Stimulated activated CD4-positive, alpha-beta T cell treated with anti-CD3 and anti-CD28 coated beads, Interleukin-12 subunit alpha, Interleukin-12 subunit beta, amount 100 ng/mL, for 48 hours (primary cell): ENCODE measurements at places on chromosomes 11 and 22.

GRCh38 chr11:68387840-68388239, 72.7 kb upstream of the PPP6R3 start:
- DNase-seq = no peak

GRCh38 chr11:60887556-60887955, 18.8 kb downstream of the PRPF19 start:
- DNase-seq = no peak

GRCh38 chr11:68145120-68145866, 24.1 kb upstream of the CHKA start:
- DNase-seq = no peak

- DNase-seq = no peak
Measured at GRCh38 chr11:120686516-120686915, 175.0 kb downstream of the GRIK4 start.

DNA sequence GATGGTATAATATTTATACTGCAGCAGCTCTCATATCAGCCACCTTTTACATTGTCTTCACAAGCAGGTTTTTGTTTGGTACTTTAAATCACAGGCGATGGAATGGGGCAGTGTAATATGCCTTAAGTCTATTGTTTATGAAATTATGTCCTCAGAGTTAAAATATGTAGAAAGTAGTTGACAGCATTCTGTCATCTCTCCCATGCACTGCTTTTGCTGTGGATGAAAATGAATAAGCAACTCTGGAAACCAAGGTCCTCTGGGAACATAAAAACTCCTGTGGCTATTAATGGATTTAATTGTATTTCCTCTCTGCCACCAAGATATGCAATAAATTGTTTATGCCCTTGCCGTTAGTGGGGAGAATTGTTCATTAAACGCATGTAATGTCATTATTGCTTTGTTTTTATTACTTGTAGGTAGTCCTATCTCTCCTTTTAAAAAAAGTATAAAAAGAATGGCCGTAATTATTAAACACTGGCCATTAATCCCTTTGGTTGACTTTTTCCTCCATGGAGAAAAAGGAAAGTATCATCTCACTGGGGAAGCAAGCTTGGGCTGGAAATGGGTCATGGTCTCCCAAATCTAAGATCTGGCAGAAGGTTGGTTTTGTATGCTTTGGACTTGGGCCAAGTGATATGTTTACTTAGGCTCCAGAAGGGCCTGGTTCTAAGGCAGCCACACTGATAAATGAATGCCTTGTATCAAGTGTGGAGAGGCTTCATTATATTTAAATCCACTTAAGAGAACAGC, 13.1 kb downstream of the PACS1 start:
- DNase-seq = no peak

- no peak for DNase-seq
Measured at GRCh38 chr11:18191376-18191775, 18.7 kb downstream of the MRGPRX4 start.

- DNase-seq = no peak
Measured at GRCh38 chr11:42255906-42256305, 796.5 kb upstream of the LRRC4C start.

DNA sequence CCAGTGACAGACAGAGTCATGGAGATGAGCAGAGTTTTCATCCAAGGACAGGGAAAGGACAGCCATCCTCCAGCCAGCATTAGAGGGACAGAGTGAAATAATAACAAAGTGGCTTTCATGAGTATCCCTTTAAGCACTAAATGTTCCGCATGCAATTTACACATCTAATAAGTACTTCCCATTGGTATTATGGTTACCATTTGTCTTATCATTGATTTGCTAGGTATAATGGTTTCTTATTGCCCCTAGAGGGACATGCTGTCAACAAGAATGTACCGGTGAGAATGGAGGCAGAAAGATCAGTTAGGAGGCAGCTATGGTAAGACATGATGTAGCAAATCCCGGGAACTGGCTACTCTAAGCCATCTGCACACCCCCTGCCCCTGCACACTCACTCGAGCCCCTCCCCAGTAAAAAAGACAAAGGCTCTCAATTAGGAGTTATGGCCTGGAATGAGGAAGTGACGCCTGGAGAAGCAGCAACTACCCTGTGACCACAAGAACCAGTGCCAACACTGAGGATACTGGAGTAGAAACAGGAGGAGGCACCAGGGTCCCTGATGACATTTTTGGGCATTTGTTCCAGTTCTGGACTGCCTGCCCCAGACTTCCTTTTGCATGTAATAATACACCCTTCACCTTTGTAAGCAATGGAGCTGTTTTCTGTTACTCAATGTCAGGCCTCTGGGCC, 30.2 kb upstream of the HMGXB4 start:
- DNase-seq = no peak

DNA sequence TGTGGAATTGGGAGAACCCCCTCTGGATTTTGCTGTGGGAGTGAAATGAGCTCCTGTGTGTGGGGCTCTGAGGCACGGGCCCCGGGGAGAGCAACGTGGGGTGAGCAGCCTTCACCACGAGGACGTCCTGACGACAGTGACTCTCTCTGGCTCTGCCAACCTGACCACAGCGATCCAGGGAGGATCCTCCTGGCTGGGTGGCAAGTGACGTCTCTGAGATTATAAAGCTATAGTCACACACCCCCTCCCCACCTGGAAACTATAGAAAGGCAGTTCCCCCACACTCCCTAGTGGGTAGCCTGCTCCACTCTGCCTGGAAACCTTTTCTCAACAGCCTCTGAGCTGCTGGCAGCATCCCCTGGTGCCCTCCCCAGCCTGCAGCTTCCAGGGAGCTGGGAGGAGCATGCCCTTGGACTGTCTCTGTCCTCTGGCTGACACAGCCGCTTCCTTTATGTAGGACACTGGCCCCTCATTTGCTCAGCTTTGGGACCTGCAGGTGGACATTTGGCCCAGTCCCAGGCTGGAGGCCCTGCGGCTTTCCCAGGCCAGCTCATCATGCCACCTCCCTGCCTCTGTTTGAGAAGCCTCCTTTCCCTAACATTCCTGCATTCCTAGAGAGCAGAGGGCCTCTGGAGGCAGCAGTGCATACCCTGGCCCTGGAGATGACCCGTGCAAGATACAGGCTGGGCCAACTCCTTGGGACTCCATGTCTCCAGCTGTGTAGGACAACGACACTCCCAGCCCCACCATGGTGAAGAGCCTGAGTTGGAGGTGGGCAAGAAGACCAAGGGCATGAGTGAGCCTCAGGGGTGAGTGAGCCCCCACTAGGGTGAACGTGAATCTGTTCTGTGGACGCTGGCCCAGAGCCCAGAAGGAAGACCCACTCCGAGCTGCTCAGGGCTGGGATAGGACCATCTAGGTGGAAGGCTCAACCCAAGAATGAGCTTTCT, 314.0 kb downstream of the NTM start:
- no peak for DNase-seq

GRCh38 chr11:297586-298405, 1.5 kb downstream of the IFITM5 start:
- DNase-seq = no peak

DNA sequence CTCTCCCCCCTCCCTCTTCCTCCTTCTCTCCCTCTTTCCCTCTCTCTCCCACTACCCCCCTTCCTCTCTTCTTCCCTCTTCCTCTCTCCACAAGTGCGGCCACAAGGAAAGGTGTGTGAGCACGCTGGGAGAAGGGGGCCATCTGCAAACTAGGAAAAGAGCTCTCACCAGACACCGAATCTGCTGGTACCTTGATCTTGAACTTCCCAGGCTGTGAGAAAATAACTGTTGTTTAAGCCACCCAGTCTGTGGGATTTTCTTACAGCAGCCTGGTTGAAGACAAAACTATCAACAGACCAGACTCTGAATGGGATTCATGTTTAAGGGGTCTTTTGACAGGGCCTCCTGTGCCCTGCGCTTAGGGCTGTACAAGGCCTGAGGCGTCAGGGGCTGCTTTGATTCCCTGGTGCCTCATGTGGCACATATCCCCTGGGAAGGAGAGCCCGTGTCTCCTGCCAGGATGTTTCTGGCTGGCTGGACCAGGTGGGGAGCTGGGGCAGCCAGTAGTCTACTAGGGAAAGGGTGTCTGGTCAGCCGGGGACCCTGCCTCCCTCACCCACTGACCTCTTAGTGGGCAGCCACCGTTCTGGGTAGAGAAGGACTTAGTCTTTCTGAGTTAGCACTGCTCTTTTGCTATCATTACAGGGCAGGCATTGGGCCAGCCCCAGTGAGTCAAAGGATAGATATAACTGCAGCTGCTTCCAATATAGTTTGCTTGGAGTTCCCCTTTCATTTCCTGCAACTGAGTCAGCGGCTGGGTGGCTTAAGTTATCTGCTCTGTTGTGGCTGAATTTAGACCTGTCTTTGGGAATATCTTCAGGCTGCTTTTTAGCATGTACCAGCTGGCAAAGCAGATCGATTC, 6.2 kb downstream of the PANX1 start:
- no peak for DNase-seq

DNA sequence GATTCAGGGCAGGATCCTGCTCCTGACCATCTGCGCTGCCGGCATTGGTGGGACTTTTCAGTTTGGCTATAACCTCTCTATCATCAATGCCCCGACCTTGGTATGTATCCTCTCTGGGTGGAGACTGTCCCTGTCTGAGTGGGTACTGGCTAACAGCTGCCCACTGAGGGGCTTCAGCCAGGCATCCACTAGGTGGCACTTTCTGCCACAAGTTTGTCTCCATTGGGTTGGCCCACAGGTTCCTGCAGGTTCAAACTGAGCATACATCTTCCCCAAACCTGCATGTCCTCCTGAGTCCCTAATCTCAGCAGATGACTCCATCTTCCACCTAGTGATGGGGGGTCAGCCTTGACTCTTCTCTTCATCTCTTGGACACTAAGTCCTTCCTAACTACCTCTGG, 4.4 kb downstream of the SLC2A11 start:
- no peak for DNase-seq

DNA sequence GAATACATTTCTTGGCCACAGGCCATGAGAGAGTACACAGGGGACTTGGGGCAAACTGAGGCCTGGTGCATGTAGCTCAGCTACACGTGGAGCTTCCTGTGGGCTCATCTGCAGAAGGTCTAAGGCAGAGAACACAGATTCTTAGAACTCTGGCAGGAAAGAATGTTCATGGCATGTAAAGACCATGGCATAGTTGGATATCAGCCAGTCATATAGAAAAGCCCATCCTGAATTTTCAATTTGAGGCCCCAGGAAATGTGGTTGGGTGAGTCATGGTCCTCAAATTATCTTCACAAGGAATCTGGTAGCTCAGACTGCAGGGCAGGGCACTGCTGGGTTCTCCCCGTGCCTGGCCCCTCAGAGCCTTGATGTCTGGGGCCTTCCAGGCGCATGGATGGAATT, 13.7 kb upstream of the ST3GAL4 start:
- no peak for DNase-seq

GRCh38 chr11:37926772-37927171, 1328.7 kb upstream of the RAG2 start:
- DNase-seq = no peak

DNA sequence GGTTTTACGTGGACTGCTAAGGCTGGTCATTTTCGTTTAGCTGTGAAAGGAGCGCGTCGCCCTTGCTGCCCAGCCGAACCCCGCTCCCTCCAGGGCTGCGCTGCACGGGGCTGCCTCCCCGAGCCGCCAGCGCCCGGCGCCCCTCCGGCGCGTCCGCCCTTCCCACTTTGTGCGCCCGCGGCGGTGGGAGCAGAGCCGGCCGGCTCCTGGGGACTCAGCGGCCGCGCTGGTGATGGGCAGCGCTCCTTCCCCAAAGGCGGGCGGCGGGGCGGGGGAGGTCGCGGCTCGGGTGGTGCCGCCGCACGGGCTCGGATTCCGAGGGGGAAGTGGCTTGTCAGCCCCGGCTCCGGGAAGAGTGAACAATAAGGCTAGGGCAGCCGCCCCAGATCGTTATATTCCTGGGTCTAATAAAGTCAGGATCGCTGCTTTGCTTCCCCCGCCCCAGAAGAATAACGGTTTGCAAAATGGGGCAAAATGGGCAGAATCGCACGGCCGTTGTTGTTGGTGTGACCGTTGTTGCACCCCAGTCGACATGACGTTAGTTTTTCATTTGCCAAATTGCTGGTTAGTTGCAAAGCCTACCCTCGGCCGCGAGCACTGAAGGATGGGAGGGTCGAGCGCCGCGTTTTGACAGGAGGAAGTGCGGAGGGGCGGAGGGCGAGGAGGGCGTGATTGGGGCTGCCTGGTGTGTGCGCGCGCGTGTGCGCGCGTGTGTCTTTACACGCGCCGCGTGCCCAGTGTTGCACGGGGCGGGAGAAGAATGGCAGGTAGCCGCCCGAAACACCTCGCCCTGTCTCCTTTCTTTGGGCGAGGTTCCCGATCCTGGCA, 745 bp downstream of the NCAM1 start:
- DNase-seq = no peak

DNA sequence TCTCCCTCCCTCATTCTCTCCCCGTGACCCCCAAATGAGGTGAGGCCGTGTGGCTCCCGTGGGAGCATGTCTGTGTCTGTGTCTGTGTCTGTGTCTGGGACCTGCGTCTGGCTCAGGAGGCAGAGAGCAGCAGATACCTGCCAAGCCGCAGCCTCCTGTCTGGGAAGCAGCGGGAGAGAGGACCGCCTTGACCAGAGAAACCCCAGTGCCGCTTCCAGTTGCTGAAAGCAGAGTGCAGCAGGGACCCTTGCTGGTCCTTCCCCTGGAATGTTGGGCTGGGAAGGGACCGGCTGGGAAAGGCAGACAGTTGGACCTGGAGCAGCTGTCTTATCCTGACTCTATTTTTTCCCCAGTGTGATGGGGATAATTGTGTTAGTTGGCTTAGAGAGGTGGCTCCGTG, 525 bp downstream of the CSDC2 start:
- no peak for DNase-seq

GRCh38 chr11:110026858-110027626, 66.2 kb upstream of the ZC3H12C start:
- DNase-seq = no peak

DNA sequence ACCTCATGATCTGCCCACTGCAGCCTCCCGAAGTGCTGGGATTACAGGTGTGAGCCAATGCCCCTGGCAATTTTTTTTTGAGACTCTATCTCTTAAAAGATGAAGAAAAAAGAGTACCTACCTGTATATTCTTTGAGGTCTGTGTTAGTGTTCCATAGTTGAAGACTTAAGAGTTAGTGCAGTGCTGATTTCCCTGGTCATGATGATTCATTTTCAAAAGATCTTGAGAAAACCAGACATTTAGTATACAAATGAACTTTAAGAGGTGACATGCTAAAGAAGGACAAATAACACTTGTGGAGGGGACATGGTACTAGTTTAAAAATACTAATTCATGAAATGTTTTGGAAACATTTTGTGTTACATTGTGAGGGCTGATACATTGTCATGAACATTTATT, 17.7 kb downstream of the CBL start:
- no peak for DNase-seq

- DNase-seq = no peak
Measured at GRCh38 chr11:72747289-72747855, 4.8 kb downstream of the ARAP1 start.

DNA sequence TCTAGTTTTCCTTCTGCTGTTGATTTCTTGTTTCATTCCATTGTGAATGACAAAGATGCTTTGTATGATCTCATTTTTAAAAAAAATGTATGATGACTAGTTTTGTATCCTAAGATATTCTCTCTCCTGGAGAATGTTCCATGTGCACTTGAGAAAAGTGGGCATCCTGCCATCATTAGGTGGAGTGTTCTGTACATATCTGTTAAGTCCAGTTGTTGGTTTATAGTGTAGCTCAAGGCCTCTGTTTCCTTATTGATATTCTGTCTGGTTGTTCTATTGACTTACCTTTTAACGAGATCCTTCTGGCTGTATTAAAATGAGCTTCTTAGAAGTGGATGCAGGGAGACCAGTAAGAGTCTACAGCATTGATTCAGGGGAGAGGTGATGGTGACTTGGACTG, 35.2 kb downstream of the SGSM1 start:
- DNase-seq = no peak
